ENCODE measurements at places on chromosomes 3 and 15. TPM values are rescaled to one million over a fixed set of nuclear protein-coding genes. Genes with fewer than 3 reads are reported as not detected.

DNA sequence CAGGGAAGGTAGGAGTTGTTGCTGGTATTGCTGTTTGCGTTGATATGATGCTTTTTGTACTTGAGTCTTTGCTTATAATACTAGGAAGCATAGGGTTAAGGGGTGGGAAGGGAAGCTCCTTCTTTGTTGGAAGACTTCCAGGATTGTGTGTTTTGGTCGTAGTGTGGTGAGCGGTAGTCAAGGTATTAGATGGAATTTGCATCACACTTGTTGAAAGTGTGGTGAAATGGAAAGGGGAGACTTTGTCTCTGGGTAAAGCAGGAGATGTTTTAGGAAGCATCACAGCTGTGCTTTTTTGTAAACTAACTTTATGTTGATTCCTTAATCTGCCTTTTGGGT is 14.9 kb downstream of the IGSF10 start:
- no peak for DNase-seq

The SOX14 gene
- not detected for polyA plus RNA-seq

DNA sequence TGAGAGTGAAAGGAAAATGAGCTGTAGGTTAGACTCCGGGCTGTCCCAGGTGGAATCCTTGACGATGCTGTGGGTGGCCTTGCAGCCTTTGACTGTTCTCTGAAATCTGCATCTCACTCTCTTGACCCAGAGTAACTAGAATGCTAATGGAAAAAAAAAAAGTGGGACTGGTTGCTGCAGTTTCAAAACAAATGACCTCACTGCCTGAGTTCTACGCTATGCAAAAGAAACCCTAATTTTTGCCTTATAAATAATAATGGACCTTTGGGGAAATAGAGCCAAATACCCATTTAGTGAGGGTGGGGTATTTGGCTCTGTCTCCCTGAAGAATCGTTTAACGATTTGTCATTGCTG is 309.7 kb upstream of the C2CD4B start:
- no peak for DNase-seq

- no peak for DNase-seq
Observed at GRCh38 chr3:168051070-168051469, 44.7 kb downstream of the GOLIM4 start.

- no peak for DNase-seq
Observed at GRCh38 chr3:17045705-17046104, 160.9 kb downstream of the PLCL2 start.

The ECE2 gene
- polyA plus RNA-seq: not detected

The CYP1A2 gene
- polyA plus RNA-seq: 0.05 TPM

The MRAS gene
- polyA plus RNA-seq: not detected

DNA sequence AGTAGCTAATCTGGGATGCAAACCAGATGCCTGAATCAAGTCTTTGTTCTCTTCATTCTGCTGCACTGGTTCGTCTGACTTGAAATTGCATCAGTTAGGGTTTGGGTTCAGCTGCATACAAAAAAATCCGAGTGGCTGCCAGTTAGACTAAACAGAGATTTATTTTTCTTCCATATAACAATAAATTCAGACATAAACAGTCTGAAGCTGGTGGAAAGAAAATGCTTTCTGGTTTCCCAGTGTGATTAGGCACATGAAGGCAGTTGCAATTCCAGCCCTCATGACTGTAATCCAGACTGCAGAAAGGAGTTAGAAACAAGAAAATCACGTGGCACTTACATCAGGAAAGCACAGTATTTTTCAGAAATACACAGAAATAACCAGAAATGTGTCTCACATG is 930.7 kb downstream of the MCTP2 start:
- no peak for DNase-seq

DNA sequence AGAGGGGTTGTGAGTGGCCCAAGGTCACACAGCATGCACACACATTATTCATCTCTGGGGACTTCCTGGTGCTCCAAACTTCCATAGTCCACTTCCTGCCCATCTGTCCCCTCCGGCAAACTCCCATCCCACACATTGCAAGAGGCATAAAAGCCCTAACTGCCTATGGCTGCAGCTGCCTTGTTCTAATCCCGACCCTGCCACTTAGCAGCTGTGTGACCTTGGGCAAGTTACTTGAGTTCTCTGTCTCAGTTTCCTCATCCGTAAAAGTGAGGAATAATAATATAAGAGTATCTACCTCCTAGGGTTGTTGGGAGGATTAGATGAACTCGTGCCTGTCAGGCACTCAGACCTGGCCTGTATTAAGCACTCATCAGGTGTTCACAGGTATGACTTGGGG is 84.2 kb downstream of the SMAD6 start:
- no peak for DNase-seq

The RLBP1 gene
- 0.11 TPM for polyA plus RNA-seq

The LYZL4 gene
- polyA plus RNA-seq: not detected

DNA sequence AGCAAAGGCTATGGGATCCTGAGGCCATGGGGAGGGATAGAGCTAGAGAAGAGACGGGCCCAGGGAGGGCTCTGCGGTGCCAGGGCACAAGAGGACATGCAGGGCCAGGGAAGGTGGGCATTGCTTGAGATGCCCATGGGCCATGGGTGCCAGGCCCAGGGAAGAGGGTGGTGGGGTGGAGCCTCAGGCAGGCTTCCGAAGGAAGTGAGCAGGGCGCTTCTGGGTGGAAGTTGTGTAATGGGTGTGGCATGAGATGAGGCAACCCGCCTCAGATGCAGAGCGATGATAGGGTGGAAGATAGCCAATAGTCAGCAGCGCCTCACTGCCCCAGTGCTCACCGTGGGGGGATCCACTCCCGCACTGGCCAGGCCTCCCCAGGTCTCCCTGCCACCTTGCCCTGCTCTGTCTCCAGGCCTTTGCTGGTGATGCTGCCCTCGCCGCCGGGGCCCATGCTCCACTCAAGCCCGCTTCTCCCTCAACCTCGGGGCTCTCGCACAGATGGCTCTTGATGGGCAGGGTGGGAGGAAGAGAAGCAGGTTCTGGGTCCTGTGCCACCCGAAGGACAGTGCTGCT is 51.4 kb downstream of the DNAJB8 start:
- DNase-seq: no peak

GRCh38 chr3:72289692-72290071 is 504.7 kb upstream of the PROK2 start:
- DNase-seq: no peak

The CNTN3 gene
- not detected for polyA plus RNA-seq

The CHRFAM7A gene
- polyA plus RNA-seq: not detected

DNA sequence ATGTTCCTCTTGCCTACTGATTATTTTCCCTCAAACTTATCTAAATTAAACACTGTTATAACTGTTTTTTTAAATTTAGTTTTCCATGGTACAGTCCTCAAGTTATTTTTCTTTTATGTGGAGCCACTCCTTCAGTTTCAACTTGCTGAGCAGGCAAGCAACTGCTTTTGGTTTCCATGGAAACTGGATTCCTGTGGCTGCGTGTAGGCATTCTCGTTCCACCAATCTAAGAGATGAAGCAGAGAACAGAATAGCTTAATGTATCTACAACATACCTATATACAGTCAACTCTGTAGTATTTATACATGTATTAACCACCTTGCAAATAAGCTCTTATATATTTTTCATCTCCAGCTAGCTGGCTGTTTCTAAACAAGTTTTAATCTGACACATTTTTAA is 25.8 kb upstream of the ANXA2 start:
- DNase-seq: no peak

The CPLX3 gene
- not detected for polyA plus RNA-seq

The WDR72 gene
- polyA plus RNA-seq: not detected

- no peak for DNase-seq
Observed at GRCh38 chr3:42600958-42601675, 631 bp downstream of the NKTR start.

GRCh38 chr15:81255315-81255957 is 58.8 kb downstream of the IL16 start:
- no peak for DNase-seq

The EXD1 gene
- polyA plus RNA-seq: not detected

- DNase-seq: no peak
Observed at GRCh38 chr3:184003187-184003967, 14.3 kb downstream of the ABCC5 start.

The FETUB gene
- polyA plus RNA-seq: not detected

The FBXW12 gene
- polyA plus RNA-seq: 0.18 TPM

- no peak for DNase-seq
Observed at GRCh38 chr3:20068512-20069177, 28.4 kb downstream of the KAT2B start.

- no peak for DNase-seq
Observed at GRCh38 chr3:172717493-172718088, 6.7 kb upstream of the NCEH1 start.

DNA sequence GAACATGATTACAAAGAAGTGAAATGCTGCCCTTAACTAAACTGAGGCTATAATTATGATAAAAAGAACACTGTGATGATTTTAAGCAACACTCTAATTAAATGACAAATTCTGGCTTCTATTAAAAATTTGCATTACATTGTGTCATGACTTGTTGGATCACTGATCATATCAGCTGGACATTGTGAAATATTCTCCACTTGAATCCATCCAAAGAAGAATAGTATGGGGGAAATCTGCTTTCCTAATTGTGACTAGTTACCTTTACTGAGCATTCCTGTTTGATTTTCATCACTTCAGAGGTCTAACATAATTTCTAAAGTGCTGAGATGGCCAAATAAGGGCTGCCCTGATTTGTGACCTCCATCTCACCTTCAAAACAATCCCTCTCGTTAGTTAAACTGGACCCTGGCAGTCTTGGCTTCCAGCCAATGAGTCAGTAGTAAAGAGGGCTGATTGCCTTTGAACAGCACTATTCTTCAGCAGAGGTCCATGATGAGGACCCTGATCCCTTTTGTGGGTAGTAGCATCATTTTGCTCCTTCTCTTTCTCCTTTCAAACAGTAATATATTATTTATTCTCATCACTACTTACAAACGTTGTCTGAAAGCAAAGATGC is 53.5 kb upstream of the LEKR1 start:
- no peak for DNase-seq

DNA sequence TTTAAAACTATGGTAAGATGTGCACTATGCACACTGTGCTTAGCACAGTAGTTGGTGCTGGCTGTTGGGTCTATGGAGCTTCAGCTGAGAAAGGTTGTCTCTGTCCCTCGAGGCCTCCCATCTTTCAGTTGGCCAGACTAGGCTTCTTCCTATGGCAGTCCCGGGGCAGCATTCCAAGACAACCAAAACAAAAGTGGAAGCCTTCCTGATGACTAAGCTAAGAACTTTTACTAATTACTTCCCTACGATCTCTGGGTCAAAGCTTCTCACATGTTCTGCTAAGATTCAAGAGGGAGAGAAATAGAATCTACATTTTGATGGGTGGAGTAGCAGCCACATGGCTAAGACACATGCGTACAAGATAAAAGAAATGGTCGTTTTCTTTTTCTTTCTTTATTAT is 342.8 kb downstream of the TUSC7 start:
- DNase-seq: no peak

DNA sequence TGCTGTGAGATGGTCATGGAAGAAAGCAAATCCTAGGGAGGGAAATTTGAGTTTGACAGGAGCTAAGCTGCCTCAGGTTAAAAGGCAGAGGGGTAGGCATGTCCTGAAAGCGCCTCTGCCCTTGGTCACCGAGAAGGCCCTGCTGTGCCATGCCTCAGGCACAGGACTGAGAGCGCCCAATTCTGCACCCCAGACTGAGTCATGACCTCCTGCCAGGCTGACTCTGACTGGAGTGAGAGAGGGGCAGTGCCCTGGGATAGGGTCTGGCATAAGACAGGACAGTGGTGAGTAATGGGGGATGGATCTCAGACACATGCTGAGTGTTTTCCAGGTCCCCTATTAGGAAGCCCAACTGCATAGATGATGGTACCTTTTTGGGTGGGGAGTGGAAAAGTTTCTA is 44.4 kb downstream of the EPHB1 start:
- no peak for DNase-seq

DNA sequence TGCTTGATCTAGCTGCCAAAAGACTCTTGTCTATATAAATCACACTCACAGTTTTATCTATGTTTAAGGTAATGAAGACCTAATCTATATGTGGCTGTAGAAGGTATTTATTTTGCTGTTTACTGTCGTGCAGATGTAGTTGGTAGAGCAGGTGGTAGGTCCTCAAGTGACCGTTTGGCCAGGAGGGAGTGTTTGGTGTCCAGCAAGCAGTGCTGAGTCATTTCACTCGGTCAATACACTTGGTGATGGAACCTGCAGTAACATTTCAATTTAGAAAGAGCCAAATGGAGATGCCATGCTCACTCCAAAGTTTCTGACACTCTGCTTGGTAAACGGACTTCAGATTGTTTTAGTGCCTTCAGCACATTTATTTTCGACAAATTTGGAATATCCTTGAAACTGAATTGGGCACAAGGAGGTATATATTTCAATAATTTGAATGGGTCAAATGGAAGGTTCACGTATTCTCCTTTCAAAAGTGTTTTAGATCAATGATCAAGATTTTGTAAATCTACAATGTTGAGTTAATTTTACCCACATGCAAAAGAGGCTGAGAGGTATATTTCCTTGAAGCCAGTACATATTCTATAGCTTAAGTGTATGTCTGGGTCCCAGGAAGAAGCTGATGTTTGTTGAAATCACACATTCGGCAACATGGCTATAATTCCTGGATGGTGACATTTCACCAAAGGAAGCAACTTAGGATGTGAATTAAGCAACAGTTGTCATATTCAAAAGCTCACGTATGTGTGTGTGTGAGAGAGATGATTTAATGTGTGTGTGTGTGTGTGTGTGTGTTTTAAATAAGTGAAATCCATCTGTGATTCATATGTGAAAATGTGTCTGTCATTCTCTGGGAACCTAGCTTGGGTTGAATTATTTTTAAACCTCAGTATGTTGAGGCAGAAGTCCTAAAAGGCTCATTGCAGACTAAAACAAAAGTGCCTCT is 7.7 kb upstream of the CX3CR1 start:
- DNase-seq: no peak

- peak; percentile 72 for DNase-seq
Observed at GRCh38 chr3:122497425-122497824, 17.3 kb downstream of the KPNA1 start.

DNA sequence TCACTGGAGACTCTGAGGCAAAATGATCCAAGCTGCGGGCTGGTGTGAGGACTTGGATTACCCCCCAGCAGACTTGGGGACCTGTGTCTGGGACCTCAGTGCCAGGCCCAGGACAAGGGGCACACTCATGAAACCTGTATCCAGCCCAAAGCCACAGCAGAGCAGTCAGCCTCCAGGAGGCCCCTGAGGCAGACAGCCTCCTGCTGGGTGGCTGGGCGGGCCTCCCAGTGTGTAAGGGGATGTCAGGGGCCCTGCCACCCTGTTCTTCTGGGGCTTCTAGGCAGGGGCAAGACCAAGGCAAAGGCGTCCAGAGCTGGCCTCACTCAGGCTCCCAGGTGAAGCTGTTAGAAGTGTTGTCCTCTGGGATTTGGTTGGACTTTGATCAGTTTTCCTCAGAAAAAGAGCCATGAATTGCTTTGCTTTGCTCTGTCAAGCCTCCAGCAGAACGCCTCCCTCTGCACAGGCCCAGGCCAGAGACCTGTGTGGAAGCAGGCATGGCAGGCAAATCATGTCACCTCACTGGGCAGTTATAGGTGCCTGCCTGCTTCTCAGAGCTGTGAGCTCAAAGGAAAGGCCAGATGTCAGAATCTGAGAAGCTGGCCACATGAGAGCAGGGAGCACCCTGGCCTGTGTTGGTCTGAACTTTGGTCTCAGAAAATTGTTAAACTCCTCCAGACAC is 77.4 kb downstream of the SMAD6 start:
- no peak for DNase-seq

Data from GM12878 (cell line).